ENCODE measurements at places on chromosomes 11 and 22. TPM values are rescaled to one million over a fixed set of nuclear protein-coding genes. Genes with fewer than 3 reads are reported as not detected.
A peak's percentile ranks its signal among the peaks of the same experiment; 100 is the strongest.

DNA sequence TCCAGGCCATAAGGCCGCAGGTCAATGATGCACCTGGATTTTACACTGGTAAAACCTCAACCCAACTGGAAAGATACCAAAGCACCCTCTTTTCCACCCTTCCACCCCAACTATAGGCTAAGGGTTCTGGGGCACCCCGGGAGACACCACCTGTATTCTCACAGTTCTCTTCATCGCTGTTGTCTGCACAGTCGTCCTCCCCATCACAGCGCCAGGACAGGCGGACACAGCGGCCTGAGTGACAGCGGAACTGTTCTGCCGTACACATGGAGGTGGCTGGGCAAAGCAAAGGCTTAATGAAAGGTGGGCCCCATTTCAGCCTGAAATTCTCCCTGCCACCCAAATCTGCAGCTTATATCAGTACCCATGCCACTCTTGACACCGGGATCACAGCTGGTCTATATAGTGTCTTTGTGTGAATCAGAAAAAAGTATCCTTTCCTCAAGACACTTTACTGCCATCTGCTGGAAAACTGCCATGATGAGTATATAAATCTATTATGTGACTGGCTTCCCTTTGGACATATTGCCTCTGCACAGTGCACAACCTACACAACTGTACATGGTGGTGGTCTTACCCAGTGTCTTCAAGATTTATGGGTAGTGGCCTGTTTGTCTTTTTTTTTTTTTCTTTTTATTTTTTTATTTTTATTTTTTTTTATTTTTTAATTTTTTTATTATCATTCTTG is 21.5 kb downstream of the LRP4 start:
- H3K27me3 ChIP-seq: peaks cover 17% of the 10 kb centered on the region
- DNase-seq: no peak
- H3K36me3 ChIP-seq: no peaks in the 10 kb centered on the region

GRCh38 chr22:29734406-29734805 is 14.6 kb downstream of the CABP7 start:
- no peaks in the 10 kb centered on the region for H3K27me3 ChIP-seq
- DNase-seq: no peak
- H3K36me3 ChIP-seq: no peaks in the 10 kb centered on the region

GRCh38 chr11:27555264-27555663 is 48.7 kb upstream of the LIN7C start:
- no peaks in the 10 kb centered on the region for H3K27me3 ChIP-seq
- H3K27ac ChIP-seq: no peak overlapping the region
- no peak for DNase-seq
- H3K4me3 ChIP-seq: no peak overlapping the region
- no peaks in the 10 kb centered on the region for H3K4me1 ChIP-seq

GRCh38 chr11:130394615-130395014 is 33.8 kb downstream of the ADAMTS8 start:
- H3K27me3 ChIP-seq: peaks cover 65% of the 10 kb centered on the region
- H3K4me3 ChIP-seq: no peak overlapping the region

GRCh38 chr11:87517351-87517750 is 479.6 kb downstream of the TMEM135 start:
- no peaks in the 10 kb centered on the region for H3K27me3 ChIP-seq
- H3K27ac ChIP-seq: no peak overlapping the region
- H3K4me1 ChIP-seq: no peaks in the 10 kb centered on the region
- no peaks in the 10 kb centered on the region for H3K36me3 ChIP-seq
- no peak for DNase-seq
- no peak overlapping the region for H3K4me3 ChIP-seq

DNA sequence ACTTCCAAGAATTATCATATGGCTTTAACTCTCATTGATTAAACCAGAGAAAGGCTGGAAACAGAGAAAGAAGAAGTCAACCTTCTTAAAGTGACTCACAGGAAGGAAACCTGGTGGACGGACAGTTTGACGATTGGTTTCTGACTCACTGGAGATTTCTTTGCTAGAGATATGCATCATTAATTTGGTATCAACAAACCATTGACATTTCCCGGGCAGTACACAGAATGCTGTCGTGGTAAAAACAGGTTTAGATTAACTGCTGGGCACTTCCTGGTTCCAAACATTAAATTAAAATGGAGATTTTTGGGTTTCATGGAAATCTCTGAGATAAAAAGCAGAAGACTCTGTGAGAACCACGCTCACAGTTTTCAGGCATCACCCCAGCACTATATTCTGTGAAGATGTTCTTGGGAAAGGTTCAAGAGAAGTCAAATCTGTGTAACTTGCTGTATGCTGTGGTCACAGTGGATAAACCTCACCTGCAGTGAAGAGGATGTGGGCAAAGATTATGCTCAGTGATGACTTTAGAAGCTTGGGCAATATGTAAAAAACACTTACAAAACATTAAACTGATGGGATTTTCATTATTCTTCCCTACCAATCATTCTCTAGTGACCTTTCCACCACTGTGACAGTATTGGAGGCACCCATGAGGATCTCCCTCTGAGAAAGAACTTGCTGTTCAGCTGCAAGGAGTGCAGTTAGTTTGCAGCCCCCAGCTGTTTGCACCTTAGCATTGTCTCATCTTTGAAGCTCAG is 61.1 kb upstream of the CD44 start:
- no peak overlapping the region for H3K27ac ChIP-seq
- no peak overlapping the region for H3K4me3 ChIP-seq
- H3K27me3 ChIP-seq: no peaks in the 10 kb centered on the region
- H3K36me3 ChIP-seq: no peaks in the 10 kb centered on the region

DNA sequence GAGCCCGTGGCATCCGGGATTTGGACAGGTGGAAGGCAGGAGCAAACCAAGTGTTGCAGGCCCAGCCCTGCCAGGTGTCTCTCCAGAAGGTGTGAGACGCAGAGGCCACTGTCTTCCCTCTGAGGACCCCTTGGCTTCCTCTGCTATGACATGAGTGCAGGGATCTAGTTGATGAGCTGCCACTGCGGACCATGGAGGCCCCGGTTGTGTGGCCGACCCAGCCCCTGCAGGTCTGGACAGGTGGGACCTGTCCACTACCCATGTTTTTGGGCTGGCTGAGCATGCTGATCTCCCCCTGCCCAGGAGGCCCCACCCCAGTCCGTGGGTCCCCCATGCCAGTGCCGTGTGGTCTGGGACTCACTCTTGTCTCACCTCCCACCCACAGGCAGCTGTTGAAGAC is 22.9 kb downstream of the PRR5 start:
- H3K4me1 ChIP-seq: no peaks in the 10 kb centered on the region
- peaks cover 6% of the 10 kb centered on the region for H3K36me3 ChIP-seq
- no peak overlapping the region for H3K27ac ChIP-seq

- H3K36me3 ChIP-seq: no peaks in the 10 kb centered on the region
- no peak for DNase-seq
- H3K27me3 ChIP-seq: no peaks in the 10 kb centered on the region
- H3K4me3 ChIP-seq: no peak overlapping the region
Measured at GRCh38 chr22:33831207-33831606, 89.1 kb downstream of the LARGE1 start.

DNA sequence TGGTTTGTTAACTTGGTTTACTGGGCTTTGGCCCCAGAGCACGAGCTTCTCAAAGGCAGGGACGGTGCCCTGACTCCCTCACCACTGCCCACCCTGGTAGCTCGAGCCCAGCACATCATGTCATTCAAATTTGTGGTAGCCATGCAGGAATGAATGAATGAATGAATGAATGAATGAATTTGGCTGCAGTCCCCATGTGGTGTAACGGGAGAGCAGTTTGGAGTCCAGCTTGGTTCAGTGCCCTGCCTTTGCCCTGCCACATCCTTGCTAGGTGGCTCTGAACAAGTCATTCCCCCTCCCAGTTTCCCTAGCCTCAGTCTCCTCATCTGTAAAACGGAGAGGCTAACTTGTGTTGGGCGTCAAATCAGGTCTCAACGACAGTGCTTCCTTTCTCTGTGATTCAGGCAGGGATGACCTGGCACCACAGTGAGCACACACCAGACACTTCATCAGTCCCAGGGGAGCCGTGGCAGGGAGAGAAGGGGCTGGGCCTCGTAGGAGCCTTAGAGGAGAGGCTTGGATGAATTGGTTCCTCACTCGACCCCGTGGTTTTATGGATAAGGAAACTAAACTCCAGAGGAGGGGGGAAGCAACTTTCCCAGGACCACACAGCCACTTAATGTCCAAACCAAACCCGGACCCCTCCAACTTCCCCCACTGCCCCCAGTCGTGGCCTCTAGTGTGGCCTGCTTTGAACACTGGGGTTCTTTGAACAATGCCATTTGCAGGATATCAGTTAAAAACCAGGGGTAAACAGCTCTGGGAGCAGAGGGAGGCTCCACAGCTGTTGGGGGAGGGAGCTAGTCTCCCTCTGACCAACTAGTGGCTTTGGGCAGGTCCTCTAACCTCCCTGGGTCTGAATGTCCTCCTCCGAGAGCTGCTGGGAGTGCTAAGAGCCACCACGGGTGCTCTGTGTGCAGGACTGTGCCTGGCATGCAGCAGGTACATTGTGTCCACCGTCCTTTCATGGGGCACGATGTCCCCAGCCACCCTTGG is 86.2 kb downstream of the CACNA1I start:
- H3K36me3 ChIP-seq: no peaks in the 10 kb centered on the region
- H3K27ac ChIP-seq: no peak overlapping the region
- DNase-seq: peak; percentile 25
- H3K27me3 ChIP-seq: no peaks in the 10 kb centered on the region

- peaks cover 36% of the 10 kb centered on the region for H3K27me3 ChIP-seq
- H3K36me3 ChIP-seq: no peaks in the 10 kb centered on the region
- no peak overlapping the region for H3K4me3 ChIP-seq
- no peak overlapping the region for H3K27ac ChIP-seq
- peaks cover 15% of the 10 kb centered on the region for H3K4me1 ChIP-seq
- DNase-seq: no peak
Measured at GRCh38 chr11:68978931-68979594, 1.7 kb downstream of the MRGPRD start.

DNA sequence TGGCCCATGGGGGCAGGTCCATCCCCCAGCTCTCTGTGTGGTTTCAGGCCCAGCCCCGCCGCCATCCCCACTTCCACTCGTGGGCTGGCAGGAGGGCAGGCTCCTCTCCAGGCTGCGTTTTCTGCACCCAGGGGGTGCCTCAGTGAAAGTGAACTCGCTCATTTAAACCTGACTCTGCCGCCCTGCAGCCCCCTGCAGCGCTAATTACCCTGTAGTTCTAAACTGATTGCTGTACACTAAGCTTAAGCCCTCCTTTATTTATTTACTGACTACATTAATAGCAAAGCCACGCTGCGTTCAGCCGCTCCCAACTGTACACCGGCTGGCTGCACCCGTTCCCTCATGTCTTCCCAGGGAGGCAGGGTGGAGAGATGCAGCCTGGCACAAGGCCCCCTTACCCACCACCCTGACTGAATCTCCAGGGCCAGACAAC is 36.6 kb upstream of the NNMT start:
- no peaks in the 10 kb centered on the region for H3K36me3 ChIP-seq
- H3K27me3 ChIP-seq: no peaks in the 10 kb centered on the region

GRCh38 chr11:31810779-31811647 is at the start of gene PAX6:
PAX6 (minus strand) TSS chr11:31811322; CDS start chr11:31806411, 4,911 bp downstream.
- H3K4me1 ChIP-seq: peaks cover 46% of the 10 kb centered on the region
- H3K4me3 ChIP-seq: peak within 1 kb of the TSS; percentile 43
- H3K36me3 ChIP-seq: no peaks in the 10 kb centered on the region
- DNase-seq: peak; percentile 63

DNA sequence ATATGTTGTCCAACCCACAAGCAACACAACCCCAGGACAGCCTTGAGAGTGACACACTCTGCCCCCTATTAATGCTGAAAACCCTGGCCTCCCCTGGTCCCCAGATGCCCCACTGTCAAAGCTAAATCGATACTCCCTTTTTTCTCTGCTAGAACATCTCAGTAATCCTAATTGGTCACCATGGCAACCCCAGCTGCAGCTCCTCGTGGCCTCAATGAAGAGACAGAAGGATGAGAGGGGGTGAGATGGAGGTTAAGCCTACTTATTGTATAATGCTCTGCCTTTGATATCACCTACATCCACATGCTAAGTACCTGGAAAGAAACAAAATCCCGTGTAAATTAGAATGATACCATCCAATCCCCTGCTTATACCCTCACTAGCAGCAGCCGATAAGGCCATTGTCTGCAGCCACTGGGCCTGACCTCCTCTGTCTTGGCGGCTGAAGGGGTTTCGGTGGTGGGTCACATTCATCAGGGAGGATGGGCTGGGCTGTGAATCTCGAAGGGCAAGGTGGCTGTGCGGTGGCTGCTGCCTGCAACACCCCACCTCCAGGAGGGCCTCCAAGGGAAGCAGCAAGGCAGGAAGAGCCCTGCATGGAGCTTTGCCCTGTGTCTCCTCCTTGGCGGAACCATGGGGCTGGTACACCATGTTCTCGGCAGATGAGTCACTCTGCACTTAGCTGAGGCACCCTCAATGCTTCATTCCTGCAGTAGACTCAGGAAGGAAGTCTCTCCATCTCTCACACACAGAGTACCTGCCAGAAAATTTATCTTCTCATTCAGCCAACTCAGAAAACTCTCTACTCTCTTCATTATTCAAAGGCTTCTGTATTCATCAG is 399.5 kb downstream of the BUD13 start:
- no peaks in the 10 kb centered on the region for H3K36me3 ChIP-seq
- no peak for DNase-seq
- H3K4me3 ChIP-seq: no peak overlapping the region
- no peak overlapping the region for H3K27ac ChIP-seq

DNA sequence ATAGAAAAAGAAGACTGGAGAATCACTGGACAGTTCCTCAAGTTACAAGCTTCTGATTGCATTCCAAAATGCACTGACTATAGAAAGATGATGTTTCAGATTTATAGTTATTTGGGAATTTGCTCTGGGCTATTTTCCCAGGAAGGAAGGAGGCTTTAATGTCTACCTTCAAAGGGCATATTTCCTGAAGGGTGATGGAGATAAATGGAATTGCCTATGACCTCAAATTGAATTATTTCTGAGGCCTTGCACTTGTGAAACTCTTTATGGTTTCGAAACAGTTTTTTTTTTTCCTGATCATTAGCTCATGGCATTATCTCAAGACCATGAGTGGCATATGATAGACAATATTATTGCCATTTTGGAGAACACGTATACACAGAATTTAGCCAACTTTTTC is 333.9 kb downstream of the METTL15 start:
- H3K4me3 ChIP-seq: no peak overlapping the region
- H3K27me3 ChIP-seq: no peaks in the 10 kb centered on the region

DNA sequence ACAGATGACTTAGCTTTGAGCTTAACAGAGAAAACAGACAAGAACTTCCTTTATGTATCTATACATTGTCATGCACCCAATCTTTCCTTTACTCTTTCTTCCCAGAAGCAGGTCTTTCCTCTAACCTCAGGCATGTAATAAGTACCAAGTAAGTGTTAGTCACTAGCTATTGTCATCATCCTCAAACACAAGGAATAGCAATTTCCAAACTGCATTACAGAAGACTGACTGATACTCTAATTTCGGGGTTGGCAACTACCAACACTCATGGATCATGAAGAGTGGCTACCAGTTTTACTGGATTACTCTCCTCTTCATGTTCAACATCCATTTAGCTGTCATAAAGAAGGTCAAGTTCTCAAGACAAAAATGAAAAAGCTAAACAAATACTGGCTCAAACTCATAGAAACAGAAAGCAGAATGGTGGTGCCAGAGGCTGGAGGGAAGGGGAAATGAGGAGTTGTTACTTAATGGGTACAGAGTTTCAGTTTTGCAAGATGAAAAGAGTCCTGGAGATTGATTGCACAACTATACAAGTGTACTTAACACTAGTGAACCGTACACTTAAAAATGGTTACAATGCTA is 111.6 kb downstream of the SIK3 start:
- H3K27me3 ChIP-seq: no peaks in the 10 kb centered on the region
- no peak for DNase-seq
- H3K4me3 ChIP-seq: no peak overlapping the region

Gene MB
- not detected for total RNA-seq

Gene ASCL3
- total RNA-seq: not detected

Gene OR2AG2
- total RNA-seq: 0.42 TPM

Gene EML3
- 90.5 TPM for total RNA-seq

Gene P2RX3
- total RNA-seq: not detected

Gene SPTBN2
- 55.6 TPM for total RNA-seq

Gene C11orf97
- total RNA-seq: not detected
